ENCODE measurements at places on chromosomes 2 and 18.

DNA sequence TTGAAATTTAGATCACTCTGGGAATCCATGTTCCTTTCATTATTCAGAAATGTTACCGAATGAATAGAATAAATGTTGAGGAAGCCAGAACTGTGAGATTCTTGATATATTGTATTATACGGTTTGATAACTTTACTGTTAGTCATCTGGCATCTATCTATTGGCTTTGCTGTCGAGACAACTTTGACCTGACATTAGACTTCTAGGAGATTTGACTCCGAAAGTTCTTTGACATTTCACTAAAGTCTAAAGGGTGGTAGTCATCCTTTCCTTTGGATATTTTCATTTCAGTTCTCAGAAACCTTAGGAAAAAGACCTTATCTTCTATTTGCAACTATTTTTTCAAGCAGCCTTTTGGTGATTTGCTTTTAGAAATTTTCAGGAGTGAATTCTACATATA is 1.9 kb downstream of the BMPR2 start:
- no peak for DNase-seq

GRCh38 chr2:168894101-168894500 is 3.9 kb upstream of the SPC25 start:
- DNase-seq: no peak

GRCh38 chr2:29455200-29455860 is 340.1 kb downstream of the CLIP4 start:
- no peak for DNase-seq

DNA sequence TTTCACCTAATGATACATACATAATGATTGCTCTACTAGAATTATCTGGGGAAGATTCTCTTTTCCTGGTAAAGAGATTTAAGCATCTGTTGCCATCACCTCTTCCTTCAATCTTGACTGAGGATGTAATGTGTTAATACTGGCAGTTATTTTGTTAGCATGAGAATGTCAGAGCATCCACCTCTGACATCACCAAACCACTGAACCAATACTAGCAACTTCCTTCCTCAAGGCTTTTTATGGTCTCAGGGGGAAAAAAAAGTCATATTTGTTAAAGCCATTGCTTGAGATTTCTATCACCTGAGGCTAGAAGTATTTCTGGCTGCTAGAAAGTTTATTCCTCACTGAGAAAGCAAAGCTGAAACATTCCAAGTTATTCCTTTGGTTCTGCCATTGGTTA is 48.5 kb downstream of the DSEL start:
- DNase-seq: no peak

GRCh38 chr18:48409591-48410094 is 460 bp upstream of the ZBTB7C start:
- no peak for DNase-seq

DNA sequence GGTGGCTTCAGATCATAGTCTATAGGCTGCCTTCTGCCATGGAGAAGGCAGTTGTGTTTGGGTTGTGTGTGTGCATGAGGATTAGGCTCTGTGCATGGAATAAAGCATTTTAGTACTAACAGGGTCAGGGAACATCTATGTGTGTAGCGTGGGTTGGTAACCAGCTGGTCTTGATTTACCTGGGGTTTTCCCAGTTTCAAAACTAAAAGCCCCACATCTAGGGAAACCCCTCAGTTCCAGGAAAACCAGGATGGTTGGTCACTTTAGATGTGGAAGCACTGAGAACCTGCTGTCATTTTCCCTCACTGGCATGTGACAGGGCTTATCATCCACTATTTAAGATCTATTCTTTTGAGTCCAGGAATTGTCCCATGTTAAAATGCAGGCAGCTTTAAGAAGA is 116.3 kb downstream of the POLE4 start:
- DNase-seq: no peak

Data from NCI-H446 (cell line).